ENCODE measurements at places on chromosomes 1 and 21. TPM values are rescaled to one million over a fixed set of nuclear protein-coding genes. Genes with fewer than 3 reads are reported as not detected.

Gene SPRR2A
- not detected for total RNA-seq

Gene LAMC1
- total RNA-seq = 394 TPM

Gene CFAP410
- total RNA-seq = 3.3 TPM

Gene NBPF19
- 8.9 TPM for total RNA-seq

Gene LCE1A
- not detected for total RNA-seq

Gene S100A13
- 122 TPM for total RNA-seq

Gene SELL
- not detected for total RNA-seq

Gene KLHL20
- 23.3 TPM for total RNA-seq

Gene KCNN3
- not detected for total RNA-seq

Gene EBNA1BP2
- 135 TPM for total RNA-seq

All from IMR-90 (cell line).